ENCODE measurements at places on chromosomes 5 and 9.

DNA sequence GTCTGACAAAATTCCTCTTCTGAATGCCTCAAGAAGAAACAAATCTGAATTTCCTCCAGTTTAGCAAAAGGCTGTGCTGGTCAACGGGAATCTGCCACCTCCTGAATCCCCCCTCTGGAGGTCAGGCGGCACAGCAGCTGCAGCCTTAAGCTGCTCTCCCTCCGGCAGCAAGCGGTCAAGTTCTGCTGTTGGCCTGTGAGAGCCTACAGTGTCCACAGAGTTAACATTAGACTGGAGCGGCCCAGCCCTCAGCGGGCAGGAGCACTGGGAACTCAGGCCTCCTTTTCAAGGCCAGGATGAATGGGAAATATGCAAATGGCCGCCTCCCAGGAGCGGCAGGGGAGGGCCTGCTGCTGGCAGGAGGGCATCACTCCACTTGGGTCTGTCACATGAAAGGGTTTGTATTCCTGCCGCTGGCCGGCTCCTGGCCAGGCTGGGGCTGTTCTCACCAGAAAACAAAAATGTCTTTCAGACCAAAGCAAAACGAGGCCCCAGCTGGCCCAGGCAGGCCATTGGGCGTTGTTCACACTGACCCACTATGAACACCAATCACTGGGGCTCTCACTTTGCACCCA, 8.2 kb downstream of the ACSL6 start:
- DNase-seq: no peak

- no peak for DNase-seq
These were observed 6.6 kb downstream of the GOLGA1 start for GRCh38 chr9:124934290-124934689.

- no peak for DNase-seq
These were observed 65.2 kb upstream of the RANBP3L start for GRCh38 chr5:36366883-36367282.

DNA sequence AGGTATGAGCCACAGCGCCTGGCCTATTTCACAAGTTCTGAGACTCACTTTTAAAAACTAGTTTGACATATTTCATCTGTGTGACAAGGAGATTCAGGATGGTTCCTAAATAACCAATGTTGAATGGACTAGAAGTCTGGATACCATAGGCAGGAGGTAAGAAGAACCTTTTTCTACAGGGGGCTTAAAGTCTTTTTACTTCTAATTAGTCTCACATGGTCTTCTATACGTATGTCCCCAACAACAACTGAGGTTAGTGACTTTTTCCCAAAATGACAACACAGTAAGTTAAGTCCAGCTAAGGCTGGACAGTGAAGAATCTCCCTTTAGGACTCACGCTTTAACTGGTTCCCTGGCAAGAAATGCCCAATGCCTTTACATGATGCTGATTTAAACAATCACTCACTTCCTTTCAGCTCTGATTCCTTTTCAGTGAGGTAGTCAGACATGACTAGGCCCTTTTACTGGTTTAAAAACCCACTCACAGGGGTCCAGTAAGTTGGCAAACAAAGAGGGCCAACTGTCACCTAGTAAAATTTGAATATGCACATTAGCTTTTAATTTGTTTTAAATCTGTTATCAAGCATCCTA, 12.1 kb upstream of the HAUS6 start:
- no peak for DNase-seq

GRCh38 chr5:68458416-68459021, 243.0 kb downstream of the PIK3R1 start:
- DNase-seq: no peak

DNA sequence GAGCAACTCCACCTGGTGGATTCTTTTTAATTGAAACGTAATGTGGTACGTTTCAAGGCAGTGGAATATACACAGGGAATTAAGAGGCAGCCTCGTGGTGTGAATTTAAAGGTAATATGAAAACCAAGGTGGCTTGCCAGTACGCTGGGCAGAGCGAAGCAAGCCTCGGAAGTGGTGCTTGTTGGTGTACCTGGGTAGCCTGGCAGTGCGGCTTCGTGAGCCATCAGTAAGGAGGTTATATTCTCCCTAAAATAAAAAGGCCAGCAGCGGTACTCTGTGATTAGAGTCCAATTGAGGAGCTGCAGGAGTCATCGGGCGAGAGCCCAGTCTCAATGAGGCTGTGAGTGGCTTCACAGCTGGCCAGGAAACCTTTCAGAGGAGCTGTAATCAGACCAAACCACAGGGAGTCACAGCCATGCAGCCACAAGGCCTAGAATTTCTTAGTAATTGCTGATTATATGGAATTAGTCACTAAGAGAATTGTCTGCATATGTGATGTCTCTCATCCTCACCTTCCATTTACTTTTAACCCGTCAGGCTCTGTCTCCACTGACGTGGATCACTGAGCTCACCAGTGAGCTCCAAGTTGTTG, 57.7 kb downstream of the DCP2 start:
- DNase-seq: no peak

DNA sequence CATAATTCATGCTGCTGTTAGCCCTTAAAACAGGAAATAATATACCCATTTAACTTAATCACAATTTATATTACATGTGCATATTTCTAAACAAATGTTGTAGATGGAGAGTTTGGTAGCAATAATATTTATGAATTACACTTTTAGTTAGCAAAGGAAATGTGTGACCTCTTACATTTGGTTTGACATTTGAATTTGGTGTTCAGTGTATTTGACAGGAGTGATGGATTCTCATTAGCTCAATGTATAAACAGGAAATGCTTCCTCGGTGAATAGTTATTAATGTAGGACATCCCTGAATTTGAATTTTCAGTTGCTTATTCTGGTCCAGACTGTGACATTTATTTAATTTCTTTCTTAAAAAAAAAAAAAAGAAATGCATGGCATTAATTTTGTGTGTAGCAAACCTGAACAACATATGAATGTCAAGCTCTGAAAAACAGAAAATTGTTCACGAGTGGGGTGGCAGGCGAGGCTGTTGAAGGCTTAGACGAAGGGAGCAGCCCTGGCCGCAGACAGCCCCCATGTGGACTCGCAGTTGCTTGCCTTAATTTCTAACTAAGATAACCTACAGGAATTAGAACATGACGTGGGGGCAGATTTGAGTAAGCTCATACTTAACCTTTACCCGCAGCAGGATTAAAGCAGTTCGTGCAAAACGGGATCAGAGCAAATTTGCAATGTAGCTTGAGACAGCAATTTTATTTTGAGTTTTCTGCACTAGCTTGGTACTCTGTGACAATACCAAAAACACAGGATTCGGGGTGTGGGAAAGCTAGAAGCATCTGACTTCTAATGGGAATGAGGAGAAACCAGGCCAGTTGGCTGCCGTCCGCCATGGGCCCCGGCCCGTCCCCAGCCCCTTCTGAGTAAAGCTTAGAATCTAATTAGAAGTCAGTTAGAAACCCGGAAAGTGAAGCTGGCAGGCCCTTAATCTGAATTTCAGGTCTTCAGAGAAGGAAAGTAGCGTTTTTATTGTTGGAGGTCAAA, 134.3 kb downstream of the MACROH2A1 start:
- DNase-seq: no peak

- no peak for DNase-seq
These were observed 29.7 kb downstream of the SLC28A3 start for GRCh38 chr9:84310883-84311282.

GRCh38 chr9:110623462-110624025, 44.0 kb upstream of the SVEP1 start:
- no peak for DNase-seq

- DNase-seq: no peak
These were observed 404.7 kb upstream of the TRPC7 start for GRCh38 chr5:136769900-136770684.

DNA sequence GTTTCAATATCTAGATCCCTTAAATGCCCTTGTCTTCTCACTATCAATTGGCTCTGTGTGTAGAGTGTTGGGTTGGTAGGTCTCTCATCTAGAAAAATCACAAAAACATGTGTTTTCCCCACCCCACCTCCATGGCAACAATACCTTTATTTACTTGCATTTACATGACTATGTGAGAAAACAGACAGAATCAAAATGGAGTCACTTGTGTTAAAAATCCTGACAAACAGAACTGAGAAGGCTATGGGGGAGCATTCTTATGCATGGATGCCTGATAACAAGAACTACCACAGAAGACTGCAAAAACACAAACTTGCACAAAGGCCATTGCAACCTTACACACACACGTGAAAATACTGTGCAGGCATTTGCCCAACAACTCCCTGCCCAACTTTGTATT, 1352.9 kb upstream of the CDH9 start:
- DNase-seq: no peak

- DNase-seq: no peak
These were observed 28.6 kb downstream of the GFPT2 start for GRCh38 chr5:180324601-180324950.

DNA sequence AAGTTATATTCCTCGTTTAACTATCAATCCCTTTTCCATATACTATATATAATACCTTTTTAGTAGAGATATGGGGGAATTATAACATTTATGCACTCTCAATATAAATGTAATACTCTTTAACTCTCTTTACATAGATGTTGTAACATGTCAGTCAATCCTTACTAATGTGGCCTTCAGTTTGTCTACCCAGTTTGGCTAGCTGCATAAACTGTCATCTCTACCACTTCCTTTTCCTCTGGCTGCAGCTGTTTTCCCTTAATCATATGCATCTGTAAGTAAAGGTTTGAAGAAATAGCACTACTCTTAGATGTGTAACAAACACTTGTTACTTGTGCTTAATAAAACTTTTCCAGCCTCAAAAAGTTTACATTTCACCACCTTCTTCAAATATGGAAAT, 13.4 kb downstream of the ABHD17B start:
- no peak for DNase-seq

DNA sequence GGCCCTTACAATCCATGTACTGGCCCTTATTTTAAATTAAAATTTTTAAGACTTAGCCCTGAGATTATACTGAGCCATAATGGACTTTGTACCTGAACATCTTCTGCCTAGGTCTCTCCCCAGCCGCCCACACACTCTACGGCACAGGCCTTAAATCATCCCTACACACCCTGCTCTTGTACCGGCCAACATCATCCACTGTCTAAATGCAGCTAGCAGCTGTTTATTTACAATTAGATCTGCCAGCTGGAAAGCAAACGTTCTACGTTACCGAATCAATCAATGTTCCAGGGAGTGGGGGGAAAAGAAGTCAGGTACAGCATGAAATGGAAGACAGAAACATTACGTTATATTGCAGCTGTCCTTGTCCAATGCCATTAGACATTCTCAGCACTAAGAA, 88.4 kb upstream of the GRAMD2B start:
- DNase-seq: no peak

DNA sequence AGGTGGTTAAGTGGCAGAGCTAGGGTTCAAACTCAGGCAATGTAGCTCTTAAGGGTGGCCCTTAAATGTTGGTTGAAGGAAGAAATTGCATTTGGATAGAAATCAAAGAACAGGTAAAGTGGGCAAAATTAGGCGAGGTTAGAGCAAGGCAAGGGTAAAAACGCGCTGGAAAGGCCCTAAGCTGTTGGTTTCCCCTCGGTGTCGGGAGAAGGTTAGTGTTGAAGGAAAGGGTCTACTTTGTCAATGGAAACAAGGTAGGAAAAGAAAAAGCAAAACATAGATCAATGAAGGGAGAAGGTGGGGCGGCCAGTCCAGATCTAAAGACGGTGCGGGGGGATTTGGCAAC, 431 bp downstream of the FASTKD3 start:
- DNase-seq: no peak

DNA sequence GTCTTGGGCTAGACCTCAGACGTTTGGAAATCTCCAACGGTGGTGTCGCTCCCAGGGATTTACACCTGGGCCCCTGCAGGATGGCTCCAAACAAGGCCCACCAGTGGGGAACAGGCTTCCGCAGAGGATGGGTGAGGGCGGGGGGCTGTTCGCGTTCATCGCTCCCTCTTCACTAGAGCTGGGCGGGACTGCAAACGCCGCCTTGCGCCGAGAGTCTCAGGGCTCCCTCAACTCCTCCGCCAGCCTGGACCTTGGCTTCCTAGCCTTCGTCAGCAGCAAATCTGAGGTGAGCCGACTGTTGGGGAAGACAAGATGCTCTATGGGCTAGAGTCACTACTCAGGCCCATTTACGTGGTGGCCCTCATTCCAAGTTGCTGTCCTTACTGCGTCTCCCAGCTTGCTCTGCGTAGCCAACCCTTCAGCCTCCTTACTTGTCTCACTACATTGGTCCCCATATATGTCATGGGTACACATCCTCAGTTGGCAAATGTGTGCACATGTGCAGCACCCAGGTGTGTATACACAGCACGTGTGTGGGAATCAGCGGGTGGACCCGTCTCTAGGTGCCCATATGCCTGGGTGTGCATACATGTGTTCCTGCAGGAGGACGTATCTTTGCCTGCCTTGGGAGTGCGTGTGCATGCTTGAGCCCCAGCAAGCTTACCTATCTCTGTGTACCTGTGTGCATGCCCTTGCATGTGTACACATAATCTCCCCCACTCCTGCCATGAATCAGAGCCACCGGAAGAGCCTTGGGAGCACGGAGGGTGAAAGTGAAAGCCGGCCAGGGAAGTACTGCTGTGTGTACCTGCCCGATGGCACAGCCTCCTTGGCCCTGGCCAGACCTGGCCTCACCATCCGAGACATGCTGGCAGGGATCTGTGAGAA, 10.5 kb downstream of the RGS14 start:
- DNase-seq: no peak

GRCh38 chr5:16937503-16938161, 1.5 kb upstream of the MYO10 start:
- DNase-seq: no peak

- DNase-seq: no peak
These were observed 108.0 kb upstream of the TSLP start for GRCh38 chr5:110963495-110963894.

All from stimulated activated CD4-positive, alpha-beta T cell treated with anti-CD3 and anti-CD28 coated beads, Interleukin-15, amount 100 ng/mL, for 1 hour (primary cell).